ENCODE measurements at places on chromosomes 16 and 17. TPM values are rescaled to one million over a fixed set of nuclear protein-coding genes. Genes with fewer than 3 reads are reported as not detected.

GRCh38 chr16:15035163-15035729, 20.6 kb downstream of the NTAN1 start:
- no peak for DNase-seq

GRCh38 chr17:58985971-58986370, 120.7 kb downstream of the TRIM37 start:
- no peak for DNase-seq

FSCN2 gene
- 0.43 TPM for total RNA-seq

CALB2 gene
- not detected for total RNA-seq

- DNase-seq = no peak
Observed at GRCh38 chr17:77875881-77876509, 82.5 kb upstream of the TNRC6C start.

- DNase-seq = no peak
Observed at GRCh38 chr16:70444249-70445063, 5.6 kb upstream of the ST3GAL2 start.

Measured in neural crest cell (in vitro differentiated cells).